ENCODE measurements at places on chromosomes 6 and 20.

DNA sequence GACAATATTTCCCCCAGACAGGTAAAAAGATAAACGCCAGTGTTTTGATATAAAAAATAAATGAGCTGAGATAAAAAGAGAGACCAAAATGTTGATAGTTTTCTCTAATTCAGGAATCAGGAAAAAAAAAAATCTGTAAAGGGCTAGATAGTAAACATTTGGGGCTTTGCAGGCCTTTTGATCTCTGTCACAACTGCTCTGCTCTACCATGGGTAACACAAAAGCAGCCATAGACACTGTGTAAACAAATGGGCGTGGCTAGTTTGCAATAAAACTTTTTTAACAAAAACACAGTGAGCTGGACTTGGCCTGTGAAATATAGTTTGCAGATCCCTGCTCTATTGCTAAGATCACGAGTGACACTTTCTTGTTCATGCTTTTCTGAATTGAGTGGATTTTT lies 219.1 kb upstream of the STXBP5 start:
- DNase-seq = no peak

- DNase-seq = no peak
Observed at GRCh38 chr20:50690650-50691572, at the start of gene RIPOR3. Gene RIPOR3, minus strand, starts transcription at chr20:50691542. Its CDS starts 414 bp downstream, at chr20:50691128.

GRCh38 chr20:47875297-47876025 lies 90.2 kb upstream of the SULF2 start:
- no peak for DNase-seq

DNA sequence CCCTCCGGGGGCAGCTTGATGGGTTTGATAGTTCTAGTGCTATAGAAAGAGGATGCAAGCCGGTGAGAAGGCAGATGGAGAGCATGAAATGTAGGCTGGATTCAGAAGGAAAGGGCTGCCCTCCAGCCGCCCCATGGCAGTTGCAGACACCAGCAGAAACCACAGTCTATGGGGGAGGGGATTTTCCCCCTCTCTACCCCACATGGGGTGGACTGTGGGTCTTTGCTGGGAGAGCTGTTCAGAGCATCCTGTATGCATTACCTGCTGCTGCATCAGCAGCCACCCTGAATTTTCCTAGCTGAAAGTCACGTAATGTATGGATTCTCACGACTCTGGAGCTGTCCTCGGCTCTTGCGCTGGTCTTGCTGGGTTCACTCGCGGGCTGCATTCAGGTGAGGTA lies 48.8 kb upstream of the CST5 start:
- DNase-seq = no peak

GRCh38 chr6:161031721-161032495 lies 40.3 kb downstream of the MAP3K4 start:
- DNase-seq = no peak

DNA sequence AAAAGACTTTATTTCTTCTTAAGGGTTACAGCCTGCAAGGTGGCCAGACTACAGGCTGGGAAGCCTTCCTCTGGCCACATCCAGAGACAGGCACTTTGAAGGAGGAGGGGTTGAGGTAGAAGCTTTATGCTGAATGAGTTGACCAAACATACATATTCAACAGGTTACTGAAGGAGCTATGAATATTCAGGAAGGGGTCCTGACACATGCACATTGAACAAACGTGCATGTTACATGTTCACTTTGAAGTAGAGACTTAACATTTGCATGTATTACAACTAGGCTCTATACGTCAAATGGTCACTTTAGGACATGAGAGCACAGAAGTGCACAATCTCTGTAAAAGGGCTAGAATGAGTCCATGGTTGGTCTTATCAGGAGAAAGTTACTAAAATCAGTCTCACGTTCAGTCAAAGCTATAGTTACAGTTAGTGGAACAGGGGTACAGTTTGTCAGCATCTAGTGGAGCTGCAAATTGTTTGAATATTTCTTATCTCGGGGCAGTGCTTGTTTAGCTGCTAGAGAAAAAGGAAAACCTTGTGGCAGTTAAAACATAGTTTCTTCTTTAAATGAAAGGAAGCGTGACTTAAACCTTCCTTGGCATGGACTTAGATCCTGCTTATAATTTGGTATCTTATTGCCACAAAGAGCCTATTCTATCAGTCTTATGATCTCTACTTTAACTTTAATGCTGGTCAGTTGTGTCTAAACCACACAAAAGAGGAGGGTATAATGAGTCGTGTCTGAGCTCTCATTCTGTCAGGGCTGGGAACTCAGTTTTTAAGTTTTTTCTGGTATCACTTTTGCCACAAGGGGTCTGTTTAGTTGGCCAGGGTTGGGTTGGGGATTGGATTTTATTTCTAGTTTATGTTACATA lies 4.6 kb upstream of the ZSCAN9 start:
- DNase-seq = no peak

GRCh38 chr6:40753675-40754448 lies 166.7 kb upstream of the LRFN2 start:
- DNase-seq = no peak

GRCh38 chr6:83594941-83595340 lies 82.6 kb downstream of the PRSS35 start:
- DNase-seq = no peak

- DNase-seq = no peak
Observed at GRCh38 chr6:26613201-26613600, 16.4 kb downstream of the ABT1 start.

DNA sequence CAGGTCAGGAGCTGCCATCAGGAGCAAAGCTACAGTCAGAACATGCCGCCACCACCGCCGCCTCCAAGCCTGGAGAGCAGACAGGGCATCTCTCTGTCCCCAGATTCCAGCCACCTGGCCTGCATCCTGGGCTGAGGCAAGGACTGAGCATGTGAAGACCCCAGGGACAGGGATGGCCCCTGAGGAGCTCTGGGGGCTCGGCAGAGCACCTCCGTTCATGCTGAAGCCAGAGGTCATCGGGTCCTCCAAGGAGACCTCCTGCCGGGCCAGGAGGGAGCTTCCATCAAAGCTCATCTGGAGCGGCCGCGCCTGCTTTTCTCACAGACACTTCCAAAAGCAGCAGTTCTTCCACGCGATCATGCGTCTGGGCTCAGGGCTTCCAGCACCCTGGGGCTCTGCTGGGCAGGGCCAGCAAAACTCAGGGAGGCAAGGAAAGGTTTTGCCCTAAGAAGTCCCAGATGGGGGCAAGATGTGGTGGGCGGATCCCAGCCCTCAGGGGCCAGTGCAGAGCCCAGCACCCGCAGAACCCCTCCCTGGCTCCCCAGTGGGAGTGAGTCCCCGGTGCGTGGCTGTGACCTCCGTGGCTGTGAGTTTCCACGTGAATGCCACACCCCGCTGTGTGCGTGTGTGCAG lies 138.4 kb downstream of the TAF4 start:
- DNase-seq = no peak

- DNase-seq = no peak
Observed at GRCh38 chr6:34561227-34561530, 5.0 kb upstream of the SPDEF start.

GRCh38 chr6:151018911-151019782 lies 153.6 kb downstream of the MTHFD1L start:
- DNase-seq = no peak

- DNase-seq = no peak
Observed at GRCh38 chr6:131822119-131822518, 14.3 kb downstream of the ENPP1 start.

- DNase-seq = no peak
Observed at GRCh38 chr6:140283197-140283596, 908.7 kb upstream of the CITED2 start.

DNA sequence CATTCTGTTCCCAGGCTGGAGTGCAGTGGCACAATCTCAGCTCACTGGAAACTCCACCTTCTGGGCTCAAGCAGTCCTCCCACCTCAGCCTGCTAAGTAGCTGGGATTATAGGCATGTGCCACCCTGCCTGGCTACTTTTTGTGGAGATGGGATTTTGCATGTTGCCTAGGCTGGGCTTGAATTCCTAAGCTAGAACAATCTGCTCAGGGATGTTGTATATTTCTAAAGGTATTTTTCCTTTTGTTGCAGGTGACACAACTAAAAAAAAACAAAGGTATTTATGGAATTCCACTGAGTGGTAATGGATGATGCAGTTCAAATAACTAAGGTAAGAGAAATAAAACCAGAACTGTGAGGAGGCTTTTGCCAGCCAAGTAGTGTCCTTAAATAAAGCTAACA lies 49.7 kb downstream of the PTPRA start:
- DNase-seq = no peak

DNA sequence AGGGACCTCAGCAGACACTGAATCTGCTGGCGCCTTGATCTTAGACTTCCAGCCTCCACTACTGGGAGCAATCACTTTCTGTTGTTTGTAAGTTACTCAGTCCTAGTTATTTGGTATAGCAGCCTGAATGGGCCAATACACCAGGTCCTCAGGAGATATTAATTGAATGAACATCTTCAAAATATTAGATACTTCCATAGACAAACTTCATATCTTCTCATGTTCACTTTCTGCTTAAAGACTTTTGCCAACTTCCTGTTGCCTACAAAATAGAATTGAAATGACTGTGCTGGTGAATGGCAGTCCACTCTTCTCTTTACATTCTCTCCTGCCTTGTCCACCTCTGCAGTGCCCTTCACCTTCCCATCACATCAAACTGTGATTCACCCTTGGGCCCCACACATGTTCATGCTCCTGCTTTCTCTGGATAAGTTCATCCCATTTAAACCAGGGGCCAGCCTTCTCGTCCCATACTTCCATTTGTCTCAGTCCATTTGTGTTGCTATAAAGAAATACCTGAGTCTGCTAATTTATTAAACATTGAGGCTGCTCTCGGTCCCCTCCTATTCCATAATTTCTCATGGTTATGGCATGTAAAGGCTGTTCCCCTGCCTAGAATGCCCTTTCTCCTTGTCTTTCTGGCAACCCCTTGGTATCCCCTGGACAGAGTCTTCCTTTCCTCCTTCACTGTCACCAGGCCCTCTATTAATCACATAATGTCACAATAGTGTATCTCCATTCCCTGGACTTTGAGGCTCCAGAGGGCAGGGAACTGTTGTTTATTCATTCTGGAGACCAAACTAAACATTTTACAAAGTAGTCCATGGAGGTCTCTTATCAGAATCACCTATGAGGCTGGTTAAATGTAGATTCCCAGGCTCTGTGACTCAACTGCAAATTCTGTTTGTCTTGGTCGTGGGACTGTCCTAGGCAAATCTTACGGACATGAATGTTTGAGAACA lies 148.3 kb upstream of the TMEM170B start:
- no peak for DNase-seq

DNA sequence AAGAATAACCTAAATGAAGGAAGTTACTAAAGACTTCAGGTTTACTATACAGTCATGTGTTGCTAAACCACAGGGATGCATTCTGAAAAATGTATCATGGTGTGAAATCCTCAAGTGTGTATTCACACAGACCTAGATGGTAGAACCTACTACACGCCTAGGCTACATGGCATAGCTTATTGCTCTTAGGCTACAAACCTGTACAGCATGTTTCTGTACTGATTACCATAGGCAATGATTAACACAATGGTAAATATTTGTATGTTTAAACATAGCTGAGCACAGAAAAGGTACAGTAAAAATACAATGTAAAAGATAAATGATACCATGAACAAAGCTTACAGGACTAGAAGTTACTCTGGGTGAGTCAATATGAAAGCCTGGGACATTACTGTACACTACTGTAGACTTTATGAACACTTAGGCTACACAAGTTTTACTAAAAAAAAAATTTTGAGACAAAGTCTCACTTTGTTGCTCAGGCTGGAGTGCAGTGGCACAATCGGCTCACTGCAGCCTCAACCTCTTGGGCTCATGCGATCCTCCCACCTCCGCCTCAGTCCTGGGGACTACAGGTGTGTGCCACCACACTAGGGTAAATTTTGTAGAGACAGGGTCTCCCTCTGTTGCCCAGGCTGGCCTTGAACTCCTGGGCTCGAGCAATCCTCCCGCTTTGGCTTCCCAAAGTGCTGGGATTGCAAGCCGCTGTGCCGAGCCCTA lies 36.0 kb downstream of the ADNP start:
- no peak for DNase-seq

DNA sequence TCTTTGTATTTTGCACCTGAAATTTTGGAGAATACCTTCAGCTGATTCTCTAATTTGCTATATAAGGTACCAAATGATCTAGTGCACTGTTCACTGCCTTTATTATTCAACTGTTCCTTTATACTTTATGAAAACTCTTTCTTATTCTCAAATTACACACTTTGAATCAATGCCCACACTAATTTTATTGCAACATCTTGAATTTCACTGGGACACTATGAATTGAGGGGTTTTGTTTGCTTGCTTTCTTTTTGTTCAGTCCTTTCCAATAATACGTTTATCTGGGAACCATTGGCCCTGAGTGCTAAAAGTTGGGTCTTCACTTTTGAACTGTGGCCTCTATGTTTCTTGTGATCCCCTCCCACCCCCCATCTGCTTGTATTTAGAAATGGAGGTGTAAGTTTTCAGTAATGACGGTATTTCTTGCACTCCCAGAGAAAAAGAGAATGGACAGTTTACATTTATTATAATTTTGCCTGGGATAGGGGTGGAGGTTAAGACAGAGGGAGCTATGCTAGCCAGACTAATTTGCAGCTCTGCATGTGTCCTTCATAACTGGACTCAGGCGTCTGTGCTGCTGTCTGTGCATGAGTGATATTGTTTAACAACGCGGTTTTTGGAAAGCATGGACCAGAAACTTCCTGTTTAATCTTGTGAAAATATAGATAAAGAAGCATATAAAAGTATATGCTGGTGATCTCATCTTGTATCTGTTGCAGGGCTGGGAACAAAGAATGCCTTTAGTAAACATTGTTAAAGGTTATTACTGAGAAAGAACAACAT lies 98.1 kb downstream of the DNAH8 start:
- no peak for DNase-seq

DNA sequence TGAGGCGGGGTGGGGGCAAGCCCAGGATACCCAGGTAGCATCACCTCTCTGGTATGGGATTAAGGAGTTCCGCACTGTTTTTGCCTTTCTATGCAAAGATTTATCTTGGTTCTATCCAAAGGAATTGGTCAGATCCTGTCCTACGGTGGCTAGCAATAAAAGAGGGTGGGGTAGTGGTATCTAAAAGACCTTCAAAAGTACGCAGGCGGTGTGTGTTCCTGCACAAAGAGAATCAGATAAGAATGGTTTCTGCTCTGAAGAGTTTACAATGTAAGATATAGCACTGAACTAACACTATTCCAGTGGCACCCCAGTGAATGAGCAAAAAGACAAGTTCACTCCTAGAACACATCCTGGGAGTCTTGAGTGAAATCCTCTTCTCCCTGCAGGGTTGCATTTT lies 6.3 kb downstream of the MRPS18A start:
- no peak for DNase-seq

Measured in activated naive CD4-positive, alpha-beta T cell (primary cell).